KG1 (cell line): ENCODE measurements at places on chromosomes 1 and 21.

- no peak for DNase-seq
Measured at GRCh38 chr1:72060466-72061245, 221.7 kb downstream of the NEGR1 start.

- DNase-seq = peak; percentile 6
Measured at GRCh38 chr1:217482356-217483102, 148.4 kb downstream of the GPATCH2 start.

DNA sequence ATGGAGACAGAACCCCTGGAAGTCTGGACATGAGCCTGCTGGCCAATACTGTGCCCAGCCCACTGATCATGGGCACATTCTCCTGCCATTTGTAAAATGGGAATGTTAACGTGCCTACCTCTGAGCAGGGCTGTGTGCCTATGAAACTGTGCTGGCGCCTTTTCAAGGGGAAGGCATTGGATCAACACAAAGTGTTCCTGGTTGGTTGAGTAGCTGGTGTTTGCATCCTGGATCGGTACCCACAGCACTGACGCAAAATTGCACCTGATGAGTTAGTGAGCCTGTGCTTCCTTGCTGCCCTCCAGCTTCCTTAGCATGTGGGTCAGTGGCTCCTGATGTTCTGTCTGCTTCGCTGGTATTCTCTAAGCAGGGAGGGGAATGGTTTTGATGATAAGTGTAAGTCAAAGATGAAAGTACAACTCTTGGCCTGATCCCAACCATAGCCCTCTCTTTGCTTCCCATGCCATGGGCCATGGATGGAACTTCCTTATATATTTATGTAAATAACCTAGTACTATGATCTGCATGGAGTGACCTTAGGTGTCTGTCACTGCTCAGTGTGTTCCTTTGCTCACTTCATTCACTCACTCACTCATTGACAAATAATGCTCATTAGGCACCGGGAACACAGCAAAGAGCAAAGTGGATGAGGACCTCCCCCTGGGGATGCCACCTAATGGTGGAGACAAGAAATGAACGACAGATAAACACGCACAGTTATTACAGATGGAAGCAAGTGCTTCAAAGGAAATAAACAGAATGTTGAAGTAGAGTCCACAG is 22.7 kb downstream of the MAB21L3 start:
- DNase-seq = no peak

- DNase-seq = no peak
Measured at GRCh38 chr1:11507309-11507708, 28.4 kb downstream of the DISP3 start.

GRCh38 chr1:5427026-5427613 is 565.1 kb downstream of the NPHP4 start:
- DNase-seq = no peak

DNA sequence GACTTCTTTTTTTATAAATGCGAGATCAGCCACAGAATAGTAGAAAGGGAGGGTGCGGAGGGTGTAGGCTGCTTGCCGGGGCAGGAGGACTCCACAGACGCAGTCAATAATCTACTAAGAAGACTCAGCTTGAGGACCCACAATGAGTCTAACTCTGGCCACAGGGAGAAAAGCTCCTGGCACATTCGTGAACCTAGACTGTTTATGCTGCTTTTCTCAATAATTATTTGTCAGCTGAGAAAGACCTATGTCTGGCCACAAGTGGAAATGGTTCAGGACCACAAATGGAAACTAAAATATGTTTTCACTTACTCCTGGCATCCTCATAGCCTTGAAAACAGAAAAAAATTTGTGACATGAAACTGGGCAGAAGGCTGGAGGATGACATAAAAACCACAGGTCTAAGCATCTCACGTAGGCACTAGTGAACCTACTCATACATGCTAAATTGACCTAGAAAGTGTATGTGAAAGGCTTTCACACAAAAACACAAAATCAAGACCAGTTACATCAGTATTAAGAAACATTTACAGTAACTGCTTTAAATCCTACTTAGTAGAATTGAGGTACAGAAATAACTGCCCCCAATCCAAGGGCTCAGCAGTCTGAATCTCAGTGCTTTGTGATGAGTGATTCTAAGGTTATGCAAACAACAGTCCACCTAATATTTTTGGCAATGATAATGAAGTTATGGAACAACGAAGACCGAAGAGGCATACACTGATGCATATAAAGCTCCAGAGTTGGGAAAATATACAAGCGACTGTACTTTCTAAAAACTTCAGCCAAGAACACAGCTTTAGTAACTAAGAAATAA is 159.5 kb downstream of the SLC45A1 start:
- DNase-seq = no peak

DNA sequence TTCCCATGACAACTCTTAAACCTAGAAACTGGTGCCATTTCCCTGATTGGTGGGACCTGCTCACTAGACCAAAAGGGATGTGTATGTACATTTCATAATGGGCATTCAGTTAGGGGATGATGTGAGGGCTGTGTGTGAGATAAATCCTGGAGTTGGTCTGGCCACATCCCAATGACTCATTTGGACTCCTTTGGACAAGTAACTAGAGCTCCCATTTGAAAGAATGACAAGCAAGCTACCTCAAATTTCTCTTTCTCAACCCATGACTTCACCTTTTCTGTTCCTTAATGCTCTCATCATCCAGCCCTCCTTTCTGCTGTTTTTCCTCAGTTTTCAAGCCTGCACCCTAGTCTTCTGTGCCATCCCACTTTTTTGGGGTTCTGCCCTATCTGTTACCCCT is 27.9 kb downstream of the EBNA1BP2 start:
- no peak for DNase-seq

- DNase-seq = no peak
Measured at GRCh38 chr1:183444243-183444642, 26.1 kb upstream of the NMNAT2 start.

- DNase-seq = no peak
Measured at GRCh38 chr1:117568999-117569398, 36.8 kb upstream of the TENT5C start.

- DNase-seq = no peak
Measured at GRCh38 chr1:16050328-16050727, 6.7 kb downstream of the CLCNKB start.

GRCh38 chr1:24084050-24084449 is 27.9 kb downstream of the MYOM3 start:
- DNase-seq = no peak

DNA sequence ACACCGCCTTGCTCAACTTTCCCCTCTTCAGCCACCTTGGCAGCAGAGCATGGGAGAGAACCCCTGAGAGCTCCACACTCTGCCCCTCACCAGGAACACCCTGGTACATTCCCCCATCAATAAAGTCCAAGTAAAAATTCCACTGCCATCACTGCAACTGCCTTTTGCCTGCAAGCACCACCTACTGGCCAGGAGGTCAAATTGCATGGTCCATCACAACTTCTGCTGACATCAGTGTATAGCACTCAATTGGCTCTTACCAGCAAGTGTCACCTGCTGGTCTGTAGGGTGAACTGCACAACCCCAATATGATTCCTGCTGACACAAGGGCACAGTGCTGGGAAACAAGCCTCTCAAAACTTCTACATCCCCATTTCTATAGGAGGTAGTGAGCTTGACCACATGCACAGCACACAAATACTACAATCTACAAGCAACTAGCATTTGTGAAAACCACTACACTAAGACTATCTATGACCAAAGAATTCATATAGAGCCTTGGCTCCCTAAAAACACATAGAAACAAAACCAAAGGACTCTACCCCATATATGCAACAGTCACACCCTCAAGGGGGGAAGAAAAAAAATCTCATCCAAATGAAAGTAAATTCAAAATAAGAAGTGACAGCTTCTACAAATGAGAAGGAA is 69.2 kb downstream of the FASLG start:
- DNase-seq = peak; percentile 19

DNA sequence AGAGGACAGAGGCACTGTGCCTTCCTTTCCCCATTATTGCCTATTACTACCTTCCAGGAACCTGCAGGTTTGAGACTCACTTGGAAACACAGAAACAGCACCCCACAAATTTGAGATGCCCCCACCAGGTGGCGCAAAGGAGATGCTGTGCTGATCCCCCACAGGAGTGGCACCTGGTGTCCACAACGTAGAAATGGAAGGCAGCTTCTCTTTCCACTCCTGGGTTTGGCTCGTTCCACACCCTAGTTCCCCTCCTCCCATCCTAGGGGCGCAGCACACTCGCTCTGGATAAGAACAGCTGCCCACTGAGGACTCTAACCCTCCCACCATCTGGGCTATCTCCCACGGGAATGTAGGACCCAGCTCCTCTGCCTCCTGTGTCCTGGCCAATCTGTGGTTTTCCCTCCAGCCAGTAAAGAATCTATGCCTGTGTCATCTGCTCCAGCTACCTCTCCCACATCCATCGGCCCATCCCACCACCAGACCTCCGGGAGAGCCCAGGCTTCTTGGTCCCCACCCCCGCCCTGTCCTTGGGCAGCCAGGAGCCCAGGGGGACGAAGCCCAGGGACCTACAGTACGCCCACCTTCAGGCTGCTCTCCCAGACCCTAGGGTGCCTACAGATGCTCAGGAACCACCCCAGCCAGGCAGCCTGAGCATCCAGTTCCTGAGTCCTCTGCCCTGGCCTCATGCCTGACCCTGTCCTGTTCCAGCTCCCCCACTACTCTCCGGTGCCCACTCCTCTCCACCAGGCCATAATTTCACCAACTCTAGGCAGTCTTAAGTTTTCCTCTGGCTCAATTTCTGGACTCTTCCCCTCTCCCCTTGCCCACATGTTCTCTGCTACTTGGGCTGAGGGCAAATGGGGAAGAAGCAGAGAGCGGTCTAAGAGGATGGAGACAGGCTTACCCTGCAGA is 549 bp downstream of the THBS3 start:
- DNase-seq = peak; percentile 67

DNA sequence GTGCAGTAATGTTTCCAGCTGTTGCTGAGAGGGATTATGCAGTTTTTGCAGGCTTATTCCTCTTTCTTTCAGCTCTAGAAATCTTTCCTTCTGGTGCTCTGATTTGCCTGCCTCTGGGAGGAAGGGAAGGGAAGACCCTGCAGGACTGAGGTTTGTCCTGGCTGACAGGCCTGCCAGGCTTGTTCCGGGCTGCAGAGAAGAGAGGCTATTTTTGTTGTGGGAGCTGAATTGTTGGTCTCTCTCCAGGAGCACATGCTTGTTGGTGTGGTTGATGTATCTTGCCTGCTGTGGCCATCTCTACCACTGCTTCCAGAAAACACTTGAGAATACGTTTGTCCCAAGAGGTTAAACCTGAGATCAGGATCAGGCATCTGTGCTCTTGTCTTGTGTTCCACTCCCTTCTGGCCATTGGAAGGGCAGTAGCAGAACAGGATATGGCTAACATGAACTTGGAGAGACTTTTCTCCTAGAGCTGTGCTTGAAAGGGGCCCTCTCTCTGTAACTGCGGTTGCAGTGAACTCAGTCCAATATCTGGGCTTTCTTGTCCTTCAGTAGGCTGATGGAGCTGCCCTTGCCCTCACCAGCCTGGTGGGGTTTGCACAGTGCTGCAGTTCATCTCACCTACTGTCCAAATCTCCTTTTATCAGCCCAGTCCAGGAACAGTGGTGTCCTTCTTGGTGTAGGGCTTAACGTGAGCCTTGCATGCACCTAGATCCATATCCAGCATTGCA is 21.5 kb upstream of the SLC25A34 start:
- DNase-seq = no peak

DNA sequence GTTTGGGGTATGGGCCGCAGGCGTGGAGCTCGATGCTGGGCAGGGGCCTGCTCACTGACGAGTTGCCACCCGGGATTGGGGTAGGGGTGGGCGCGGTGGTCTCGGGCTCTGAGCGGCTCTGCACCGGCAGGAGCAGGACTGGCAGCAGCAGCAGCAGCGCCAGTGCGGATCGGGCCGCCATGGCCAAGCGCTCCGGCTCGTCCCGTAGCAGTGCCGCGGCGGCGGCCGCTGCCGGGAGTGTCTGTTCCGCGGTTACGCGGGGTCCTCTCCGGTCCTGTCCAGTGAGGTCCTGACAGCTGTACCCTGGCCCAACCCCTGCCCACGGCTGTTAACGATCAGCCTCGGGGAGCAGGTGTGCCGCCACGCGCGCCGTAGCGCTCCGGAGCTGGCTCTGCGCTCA is 26.5 kb downstream of the ADARB1 start:
- DNase-seq = no peak

DNA sequence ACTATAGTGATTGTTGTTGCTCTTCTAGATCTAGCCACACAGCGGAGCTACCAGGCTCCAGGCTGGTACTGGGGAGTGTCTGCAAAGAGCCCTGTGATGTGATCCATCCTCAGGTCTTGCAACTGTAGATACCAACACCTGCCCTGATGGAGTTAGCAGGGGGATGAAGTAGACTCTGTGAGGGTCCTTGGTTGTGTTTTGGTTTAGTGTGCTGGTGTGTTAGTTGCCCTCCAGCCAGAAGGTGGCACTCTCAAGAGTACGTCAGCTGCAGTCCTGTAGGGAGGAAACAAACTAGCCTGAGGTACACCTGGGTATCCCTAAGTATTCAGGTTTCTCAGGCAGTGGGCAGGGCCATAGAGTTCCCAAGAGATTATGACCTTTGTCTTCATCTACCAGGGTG is 81.2 kb upstream of the TMPRSS2 start:
- DNase-seq = no peak

DNA sequence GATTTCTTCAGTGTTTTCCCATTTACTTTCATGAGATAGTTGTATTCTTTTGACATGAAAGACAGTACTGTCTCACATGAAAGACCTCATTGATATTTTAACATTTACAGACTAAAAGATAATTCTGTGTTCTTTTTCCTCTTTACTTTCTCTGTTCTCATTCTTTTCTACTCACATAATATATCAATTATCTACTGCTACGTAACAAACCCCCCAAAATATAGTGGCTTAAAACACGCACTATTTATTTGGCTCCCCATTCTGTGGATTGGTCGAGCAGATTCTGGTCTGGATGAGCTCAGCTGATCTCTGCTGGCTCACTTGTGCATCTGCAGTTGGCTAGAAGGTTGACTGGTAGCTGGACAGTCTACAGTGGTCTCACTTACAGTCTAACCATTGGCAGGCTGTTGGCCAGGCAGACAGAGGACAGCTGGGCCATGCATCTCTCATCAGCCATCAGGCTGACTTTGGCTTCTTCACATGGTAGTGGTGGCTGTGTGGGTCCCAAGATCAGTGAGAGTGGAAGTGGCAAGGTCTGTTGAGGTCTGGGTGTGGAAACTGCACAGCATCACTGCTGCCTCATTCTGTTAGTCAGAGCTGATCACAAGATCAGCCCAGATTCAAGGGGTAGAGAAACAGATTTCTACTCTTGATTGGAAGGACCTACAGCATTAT is 63.2 kb downstream of the MPZL1 start:
- no peak for DNase-seq

DNA sequence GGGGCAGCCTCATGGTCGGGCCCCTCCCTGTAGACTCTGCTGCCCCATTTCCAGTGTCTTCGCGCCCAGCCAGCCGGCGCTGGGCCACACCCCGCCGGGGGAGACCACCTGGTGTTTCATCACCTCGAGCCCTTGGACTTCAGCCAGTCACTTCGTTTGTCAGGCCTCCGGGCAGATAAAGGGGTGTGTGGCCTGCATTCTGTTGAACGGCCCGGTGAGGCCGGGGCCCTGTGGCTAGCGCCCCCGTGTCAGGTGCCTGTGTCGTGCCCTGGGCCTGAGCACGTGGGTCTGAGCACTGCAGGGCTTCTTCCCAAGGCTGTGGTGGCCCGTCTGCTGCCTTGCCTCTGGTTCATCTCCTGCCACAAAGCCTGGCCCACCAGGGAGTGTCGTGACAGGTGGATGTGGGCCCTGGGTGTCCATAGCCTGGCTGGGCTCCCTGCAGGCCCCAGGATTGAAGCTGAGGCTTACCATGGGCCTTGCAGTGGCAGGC is 65.2 kb upstream of the DIP2A start:
- DNase-seq = no peak
